ENCODE measurements at places on chromosomes 16 and 17.
A peak's percentile ranks its signal among the peaks of the same experiment; 100 is the strongest.

DNA sequence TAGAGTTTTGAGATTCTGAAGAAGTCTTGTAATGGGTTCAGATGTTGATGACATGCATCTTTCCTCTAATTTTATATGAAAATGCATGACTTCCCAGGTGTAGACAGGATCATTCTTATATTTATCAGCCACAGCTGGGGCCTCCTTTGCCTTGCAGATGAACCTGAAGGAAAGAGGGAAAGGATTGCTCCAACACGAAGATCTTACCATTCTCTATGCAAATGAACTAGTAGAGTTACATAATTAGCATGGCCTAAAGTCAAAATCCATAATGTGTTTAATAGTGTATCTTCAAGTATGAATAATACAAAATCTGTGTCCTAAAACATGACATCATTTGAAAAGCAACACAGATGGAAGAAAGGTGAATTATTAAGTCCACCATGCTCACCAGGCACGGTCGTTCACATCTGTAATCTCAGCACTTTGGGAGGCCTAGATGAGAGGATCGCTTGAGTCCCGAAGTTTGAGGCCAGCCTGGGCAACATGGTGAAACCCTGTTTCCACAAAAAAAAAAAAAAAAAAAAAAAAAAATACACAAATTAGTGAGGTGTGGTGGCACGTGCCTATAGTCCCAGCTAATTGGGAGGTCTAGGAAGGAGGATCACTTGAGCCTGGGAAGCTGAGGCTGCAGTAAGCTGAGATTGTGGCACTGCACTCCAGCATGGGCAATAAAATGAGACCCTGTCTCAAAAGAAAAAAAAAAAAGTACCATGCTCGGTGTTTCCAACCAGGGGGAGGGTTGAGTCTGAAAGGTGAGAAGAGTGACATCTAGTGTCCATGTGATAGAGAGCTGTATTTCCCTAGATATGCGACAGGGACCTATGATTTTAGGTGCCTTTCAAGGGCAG lies 6.3 kb downstream of the VWA3A start:
- peak; percentile 58 for DNase-seq

DNA sequence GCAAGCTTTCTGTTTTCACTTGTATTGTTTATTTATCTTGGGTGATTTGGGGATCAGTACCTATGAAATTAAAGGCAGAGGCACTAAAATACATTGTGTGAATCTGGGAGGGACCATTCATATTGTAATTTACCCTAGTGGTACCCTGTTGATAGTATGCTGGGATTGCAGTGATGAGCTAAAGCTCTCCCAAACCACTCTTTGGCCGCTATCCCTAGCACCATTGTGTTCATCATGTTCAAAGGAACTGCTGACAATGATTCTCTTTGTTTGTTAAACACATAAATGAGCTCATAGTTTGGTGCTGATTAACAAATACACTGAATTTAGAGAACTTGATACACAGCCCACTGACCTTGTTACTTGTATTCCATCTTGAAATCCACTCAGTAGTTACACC lies 1469.8 kb downstream of the CDH11 start:
- no peak for DNase-seq

DNA sequence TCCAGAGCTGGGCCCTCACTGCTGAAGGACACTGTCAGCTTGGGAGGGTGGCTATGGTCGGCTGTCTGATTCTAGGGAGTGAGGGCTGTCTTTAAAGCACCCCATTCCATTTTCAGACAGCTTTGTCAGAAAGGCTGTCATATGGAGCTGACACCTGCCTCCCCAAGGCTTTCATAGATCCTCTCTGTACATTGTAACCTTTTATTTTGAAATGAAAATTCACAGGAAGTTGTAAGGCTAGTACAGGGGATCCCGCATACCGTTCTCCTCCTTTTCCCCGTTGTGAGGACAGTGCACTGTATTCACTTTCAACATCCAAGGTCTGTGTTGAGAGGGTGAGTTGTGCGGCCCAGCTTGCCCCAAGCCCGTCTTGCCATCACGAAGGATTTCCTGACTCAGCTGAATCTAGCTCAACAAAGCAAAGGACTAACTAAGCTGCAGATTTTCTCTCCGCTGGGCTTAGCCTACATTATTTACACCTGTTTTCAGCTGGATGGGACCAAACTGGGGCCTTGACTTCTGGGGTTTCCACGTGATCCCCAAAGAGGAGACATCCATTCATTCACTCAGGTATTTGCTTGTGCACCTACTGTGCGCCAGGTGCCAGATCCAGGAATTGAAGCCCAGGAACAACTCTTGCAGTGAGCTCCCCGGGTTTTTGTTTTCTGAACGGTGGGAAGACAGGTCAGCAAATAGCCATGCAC lies 5.2 kb upstream of the TMEM235 start:
- no peak for DNase-seq

- no peak for DNase-seq
Measured at GRCh38 chr17:28331891-28332420, 3.3 kb downstream of the IFT20 start.

GRCh38 chr17:33261820-33262219 lies 31.3 kb downstream of the ASIC2 start:
- DNase-seq, result no peak

- DNase-seq, result peak; percentile 51
Measured at GRCh38 chr16:84091460-84091859, 25.3 kb downstream of the MBTPS1 start.

DNA sequence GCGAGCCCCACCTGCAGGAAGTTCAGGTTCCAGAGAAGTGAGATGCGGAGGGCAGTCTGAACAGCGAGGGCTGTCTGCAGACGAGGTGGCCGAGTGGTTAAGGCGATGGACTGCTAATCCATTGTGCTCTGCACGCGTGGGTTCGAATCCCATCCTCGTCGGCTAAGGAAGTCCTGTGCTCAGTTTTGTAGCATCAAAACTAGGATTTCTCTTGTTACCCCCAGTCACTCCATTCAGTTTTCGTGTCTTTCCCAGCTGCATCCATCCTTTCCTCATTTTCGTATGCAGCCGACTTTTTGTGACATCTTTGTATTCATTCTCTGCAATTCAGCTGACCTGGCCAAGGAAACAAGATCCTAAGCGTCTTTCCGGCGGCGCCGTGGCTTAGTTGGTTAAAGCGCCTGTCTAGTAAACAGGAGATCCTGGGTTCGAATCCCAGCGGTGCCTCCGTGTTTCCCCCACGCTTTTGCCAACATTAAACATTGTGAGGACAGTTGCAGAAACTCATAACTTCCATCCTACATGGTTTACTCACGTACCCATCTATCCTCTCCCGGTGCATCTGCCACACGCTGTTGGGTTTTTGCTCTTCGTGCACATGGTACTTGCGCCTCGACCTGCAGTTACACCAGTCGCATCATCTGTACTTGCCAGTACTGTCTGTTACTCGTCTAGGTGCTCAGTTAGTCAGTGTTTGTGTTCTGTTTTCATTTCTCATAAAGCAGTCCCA lies 3.0 kb downstream of the BORCS6 start:
- peak; percentile 97 for DNase-seq

- DNase-seq, result no peak
Measured at GRCh38 chr16:81523387-81524115, 78.9 kb downstream of the CMIP start.

GRCh38 chr16:27515874-27516353 lies 33.8 kb downstream of the GTF3C1 start:
- peak; percentile 5 for DNase-seq

DNA sequence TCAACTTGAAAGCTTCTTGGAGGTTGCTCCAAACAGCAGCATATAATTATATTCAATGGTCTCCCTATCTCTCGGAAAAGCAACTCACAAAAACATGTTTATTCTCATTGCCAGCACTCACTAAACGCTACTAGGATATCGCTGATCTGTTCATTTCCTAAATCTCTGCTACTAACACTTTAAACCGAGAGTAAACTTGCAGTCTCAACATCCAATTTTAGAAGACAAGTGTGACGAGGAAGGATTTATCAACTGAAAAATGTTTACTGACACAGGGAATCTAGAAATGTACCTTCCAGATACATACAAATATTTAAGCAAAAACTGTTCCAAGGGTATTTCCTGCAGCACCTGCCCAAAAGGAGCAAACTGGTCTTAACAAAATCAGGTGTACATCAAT lies 56.5 kb downstream of the YWHAE start:
- no peak for DNase-seq

DNA sequence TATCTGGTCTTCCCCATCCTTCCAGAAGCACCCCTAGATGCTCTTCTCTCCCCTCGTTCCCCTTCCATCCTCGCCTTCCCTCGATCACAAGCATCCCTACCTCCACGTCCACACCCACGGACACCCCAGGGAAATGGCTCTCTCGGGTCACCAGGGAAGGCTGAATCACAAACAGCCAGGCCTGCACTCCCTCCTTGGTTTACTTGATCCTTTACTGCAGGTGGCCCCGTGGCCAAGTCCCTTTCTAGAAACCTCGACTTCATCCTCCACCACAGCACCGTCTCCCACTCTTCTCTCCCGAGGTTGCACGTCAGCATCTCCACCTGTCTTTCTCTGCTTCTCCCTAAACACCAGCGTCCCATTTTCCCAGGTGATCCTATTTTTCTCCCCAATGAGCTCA lies 6.5 kb upstream of the RBFOX3 start:
- DNase-seq, result no peak

GRCh38 chr17:58191241-58191896 lies 1.2 kb upstream of the EPX start:
- no peak for DNase-seq

- no peak for DNase-seq
Measured at GRCh38 chr17:35094902-35095301, 24.8 kb downstream of the RAD51D start.

DNA sequence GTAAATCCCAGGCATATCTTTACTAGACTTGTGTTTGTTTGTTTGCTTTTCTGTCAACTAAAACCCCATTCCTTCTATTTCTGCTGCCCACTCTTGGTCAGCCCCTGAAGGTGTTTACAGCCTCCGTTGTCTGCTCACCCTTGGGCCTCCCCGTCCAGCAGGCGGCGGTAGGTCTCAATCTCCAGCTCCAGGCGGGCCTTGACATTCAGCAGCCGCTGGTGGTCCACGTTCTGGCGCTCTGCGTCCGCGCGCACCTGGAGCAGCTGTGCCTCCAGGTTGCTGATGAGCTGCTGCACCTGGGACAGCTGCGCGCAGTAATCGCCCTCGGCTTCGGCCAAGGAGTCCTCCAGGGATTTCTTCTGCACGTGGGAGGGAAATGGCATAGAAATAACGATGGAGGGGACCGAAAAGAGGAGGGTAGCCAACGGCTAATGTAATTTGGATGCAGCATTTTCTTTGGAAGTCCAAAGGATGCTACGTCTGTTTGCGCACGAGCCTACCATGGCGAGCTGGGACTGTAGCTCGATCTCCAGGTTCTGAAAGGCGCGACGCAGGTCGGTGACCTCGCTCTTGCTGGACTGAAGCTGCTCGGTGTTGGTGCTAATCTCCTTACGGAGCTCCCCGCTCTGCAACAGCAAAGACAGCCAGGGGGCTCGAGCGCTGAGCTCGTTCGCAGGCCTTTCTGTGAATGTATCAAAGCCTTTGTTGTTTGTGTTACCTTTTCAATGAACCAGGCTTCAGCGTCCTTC lies 3.9 kb downstream of the KRT12 start:
- no peak for DNase-seq

DNA sequence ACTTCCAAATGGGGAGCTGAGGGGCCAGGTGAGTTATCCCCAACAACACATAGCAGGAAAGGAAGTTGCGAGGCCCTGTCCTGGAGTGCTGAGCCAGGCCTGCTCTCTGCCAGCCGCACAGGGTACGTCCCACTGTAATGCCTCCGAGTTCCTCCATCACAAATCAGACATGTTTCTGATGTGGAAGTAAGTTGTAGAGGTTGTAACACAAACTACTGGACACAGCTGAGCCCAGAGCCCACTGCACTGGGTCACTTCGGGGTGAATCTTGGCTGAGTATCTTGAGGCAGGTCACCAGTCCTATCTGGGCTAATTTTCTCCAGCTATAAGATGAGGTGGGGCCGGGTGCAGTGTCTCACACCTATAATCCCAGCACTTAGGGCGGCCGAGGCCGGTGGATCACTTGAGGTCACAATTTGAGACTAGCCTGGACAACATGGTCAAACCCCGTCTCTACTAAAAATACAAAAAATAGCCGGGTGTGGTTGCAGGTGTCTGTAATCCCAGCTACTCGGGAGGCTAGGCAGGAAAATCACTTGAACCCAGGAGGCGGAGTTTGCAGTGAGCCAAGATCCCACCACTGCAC lies 100.8 kb upstream of the CDH5 start:
- no peak for DNase-seq

GRCh38 chr16:56163089-56163488 lies 28.2 kb upstream of the GNAO1 start:
- no peak for DNase-seq

- DNase-seq, result peak; percentile 33
Measured at GRCh38 chr17:79046916-79047280, 22.9 kb downstream of the C1QTNF1 start.

- DNase-seq, result no peak
Measured at GRCh38 chr16:81266680-81267095, 28.2 kb downstream of the BCO1 start.

- no peak for DNase-seq
Measured at GRCh38 chr16:65372171-65372570, 250.3 kb upstream of the CDH11 start.

GRCh38 chr17:64244165-64244564 lies 18.9 kb downstream of the TEX2 start:
- DNase-seq, result no peak

GRCh38 chr17:38428112-38428642 lies at the start of gene ARHGAP23:
ARHGAP23 (plus strand) TSS chr17:38428464; CDS start chr17:38428486, 22 bp downstream.
- DNase-seq, result no peak

DNA sequence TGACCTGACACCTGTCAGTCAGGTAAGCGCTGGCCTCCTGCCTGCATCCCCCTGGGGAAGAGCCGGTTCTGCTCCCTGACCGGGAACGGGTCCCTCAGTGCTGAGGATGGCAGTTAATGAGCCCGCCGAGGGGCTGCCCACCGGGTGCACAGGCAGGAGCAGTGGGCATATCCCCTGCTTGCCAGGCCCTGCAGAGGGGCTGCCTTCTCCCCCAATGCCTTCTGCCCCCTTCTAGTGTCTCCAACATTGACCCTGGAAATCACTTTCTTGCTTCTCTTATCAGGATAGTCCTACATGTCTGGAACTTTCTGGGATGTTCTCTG lies 388.5 kb downstream of the SEC14L1 start:
- DNase-seq, result no peak

- no peak for DNase-seq
Measured at GRCh38 chr17:72342061-72342460, 221.2 kb downstream of the SOX9 start.

DNA sequence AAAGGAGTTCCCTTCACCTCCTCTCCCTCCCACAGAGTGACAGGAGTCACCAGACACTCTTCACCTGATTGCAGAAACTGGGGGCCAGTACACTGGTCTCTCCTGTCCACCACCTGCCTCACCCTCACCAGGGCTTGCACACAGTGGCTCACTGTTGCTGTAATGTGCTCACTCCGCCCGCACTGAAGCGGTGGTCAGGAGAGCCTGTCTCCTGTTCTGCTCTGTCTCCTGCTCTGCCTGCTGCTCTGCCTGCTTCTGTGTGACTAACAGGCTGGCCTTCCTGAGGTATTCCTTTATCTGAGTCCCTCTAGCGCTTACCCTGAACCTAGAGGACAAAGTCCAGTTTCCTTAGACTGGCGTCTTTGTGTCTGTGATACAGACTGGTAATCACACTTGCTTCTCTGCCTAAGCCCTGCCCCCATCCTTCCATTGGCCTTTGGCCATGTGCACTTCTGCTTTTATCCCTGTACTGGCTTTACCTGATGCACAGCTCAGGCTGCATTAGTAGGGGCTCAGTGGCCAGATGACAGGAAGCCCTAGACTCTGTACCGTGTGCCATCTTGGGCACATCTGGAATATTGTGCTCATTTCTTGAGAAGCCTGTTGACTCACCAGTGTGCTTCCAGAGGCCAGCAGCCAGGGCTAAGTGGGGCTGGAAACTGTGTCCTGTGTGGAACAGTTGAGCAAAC lies 13.3 kb downstream of the PROCA1 start:
- DNase-seq, result no peak

Data from NCI-H1694 (cell line).